ENCODE measurements at places on chromosomes 11 and 22.

DNA sequence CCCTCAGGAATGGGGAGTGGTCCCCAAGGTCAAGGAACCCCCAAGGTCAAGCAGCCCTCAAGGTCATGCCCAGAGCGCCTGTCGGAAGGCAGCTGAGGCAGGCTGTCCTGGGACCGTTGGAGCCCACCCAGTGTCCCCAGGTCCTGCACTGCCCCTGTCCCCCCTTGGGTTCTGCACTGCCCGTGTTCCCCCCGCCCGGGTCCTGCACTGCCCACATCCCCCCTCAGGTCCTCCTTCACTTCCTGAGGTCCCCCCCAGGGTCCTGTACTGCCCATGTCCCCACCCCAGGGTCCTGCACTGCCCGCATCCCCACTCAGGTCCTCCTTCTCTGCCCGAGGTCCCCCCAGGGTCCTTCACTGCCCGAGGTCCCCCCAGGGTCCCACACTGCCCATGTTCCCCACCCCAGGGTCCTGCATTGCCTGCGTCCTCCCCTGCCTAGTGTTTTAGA lies 1073.0 kb downstream of the BRD1 start:
- no peak for DNase-seq

DNA sequence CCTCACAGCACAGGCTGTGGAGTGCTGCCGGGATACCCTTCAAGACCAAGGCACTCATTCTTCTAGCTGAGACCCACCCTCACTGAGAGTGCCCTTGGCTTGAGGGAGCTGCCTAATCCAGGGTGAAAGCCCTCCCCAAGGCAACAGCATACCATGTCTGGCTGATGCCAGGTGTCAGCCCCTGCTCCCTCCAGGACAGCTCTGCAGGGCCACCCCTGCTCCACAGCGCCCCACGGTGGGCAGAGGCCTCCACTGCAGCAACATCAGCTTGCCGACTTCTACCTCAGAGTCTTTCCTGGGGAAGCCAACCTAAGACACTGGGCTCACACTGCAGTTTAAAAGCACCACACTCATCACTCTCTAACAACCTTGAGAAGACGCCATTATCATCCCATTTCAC lies 29.0 kb downstream of the TTLL1 start:
- no peak for DNase-seq

- no peak for DNase-seq
Observed at GRCh38 chr11:45042560-45042959, 91.9 kb upstream of the TP53I11 start.

GRCh38 chr11:84022201-84022600 lies 736.0 kb upstream of the CCDC90B start:
- DNase-seq: peak; percentile 4

DNA sequence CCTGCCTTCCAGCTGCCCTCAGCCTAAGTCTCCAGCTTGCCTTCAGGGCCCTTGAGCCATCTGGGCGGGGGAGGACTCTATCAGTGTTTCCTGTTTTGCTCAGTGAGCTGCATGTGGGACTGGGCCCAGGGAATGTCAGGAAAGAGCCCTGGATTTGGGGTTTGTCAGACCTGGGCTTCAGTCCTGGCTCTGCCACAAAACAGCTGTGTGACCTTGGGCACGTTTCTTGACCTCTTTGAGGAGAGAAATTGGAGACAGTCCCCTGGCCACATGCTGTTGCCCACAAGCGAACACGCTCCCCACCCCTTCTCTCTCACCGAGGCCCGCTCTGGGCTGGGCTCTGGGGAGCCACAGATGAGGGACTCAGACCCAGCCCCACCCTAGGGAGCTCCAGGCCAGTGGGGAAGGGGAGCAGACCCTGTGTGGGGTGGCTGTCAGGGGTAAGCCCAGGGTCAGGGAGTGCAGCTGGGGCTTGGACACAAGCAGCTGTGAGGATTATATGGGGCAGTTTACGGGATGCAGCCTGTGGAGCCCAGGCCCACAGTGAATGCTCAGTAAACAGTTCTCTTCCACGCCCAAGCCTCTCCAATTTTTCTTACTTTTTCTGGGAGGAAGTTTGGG lies 12.3 kb downstream of the MYO7A start:
- peak; percentile 33 for DNase-seq

- DNase-seq: no peak
Observed at GRCh38 chr22:48741540-48741939, 1086.1 kb downstream of the BRD1 start.

GRCh38 chr11:60589611-60590010 lies 74.4 kb downstream of the MS4A13 start:
- DNase-seq: no peak

DNA sequence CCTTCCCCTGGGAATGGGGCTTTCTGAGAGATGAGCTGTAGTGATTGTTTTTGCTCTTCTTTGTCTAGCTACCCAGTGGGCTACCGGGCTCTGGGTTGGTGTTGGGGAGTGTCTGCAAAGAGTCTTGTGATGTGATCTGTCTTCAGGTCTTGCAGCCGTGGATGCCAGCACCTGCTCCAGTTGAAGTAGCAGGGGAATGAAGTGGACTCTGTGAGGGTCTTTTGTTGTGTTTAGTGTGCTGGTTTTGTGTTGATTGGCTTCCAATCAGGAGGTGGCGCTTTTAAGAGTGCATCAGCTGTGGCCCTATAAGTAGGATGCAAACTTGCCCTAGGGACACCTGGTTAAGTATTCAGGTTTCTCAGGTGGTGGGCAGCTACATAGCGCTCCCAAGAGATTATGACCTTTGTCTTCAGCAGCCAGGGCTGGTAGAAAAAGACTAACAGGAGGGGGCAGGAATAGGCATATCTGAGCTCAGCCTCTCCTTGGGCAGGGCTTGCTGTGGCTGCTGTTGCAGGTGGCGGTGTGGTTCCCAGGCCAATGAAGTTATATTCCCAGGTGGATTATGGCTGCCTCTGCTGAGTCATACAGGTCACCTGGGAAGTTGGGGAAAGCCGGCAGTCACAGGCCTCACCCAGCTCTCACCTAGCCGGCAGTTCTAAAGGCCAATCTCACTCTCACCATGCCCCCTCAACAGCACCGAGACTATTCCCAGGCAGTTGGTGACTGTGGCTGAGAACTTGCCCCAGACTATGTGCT lies 315.7 kb upstream of the C11orf87 start:
- no peak for DNase-seq

DNA sequence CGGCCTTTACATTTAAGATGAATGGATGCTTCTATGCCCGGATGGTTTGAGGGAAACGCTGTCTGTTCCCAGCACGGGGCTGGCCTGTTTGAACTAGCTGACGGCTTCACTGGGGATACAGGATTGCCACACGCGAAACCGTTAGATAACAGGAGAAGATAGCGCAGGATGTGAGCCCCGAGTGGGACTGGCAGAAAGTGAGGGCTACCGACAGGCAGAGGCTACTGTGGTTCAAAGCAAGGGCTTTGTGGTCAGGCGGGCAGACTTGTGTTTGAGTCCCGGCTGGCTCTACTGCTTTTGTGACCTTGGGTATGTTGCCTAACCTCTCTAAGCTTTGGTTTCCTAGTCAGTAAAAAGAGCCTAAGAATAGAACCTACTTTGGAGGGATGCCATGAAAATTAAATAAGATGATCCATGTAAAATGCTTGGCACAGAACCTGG lies 2.8 kb upstream of the OAF start:
- peak; percentile 43 for DNase-seq

GRCh38 chr11:109298865-109299264 lies 123.1 kb upstream of the C11orf87 start:
- no peak for DNase-seq

- DNase-seq: peak; percentile 93
Observed at GRCh38 chr22:45318168-45318557, 8.4 kb downstream of the FAM118A start.

DNA sequence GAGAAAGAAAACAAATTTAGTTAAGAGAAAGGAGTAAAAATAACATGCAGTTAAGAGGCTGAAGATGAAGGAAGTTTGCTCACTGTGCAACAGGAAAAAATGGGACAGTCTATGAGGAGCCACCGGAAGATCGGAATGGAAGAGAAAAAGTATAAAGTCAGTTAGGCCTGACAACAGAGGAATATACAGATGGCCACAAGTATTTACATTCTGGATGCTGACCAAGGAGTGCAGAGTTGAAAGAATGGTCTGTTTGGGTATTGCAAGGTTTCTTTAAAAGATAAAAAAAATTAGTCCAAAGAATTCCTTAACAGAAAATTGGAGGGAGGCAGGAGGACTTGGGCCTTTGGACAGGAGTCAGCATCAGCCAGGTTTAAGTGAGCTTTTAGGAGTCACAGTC lies 37.5 kb downstream of the RBFOX2 start:
- peak; percentile 77 for DNase-seq

GRCh38 chr11:12834166-12834565 lies 159.9 kb downstream of the TEAD1 start:
- DNase-seq: no peak

GRCh38 chr22:16964366-16964765 lies 43.7 kb downstream of the GAB4 start:
- DNase-seq: no peak

DNA sequence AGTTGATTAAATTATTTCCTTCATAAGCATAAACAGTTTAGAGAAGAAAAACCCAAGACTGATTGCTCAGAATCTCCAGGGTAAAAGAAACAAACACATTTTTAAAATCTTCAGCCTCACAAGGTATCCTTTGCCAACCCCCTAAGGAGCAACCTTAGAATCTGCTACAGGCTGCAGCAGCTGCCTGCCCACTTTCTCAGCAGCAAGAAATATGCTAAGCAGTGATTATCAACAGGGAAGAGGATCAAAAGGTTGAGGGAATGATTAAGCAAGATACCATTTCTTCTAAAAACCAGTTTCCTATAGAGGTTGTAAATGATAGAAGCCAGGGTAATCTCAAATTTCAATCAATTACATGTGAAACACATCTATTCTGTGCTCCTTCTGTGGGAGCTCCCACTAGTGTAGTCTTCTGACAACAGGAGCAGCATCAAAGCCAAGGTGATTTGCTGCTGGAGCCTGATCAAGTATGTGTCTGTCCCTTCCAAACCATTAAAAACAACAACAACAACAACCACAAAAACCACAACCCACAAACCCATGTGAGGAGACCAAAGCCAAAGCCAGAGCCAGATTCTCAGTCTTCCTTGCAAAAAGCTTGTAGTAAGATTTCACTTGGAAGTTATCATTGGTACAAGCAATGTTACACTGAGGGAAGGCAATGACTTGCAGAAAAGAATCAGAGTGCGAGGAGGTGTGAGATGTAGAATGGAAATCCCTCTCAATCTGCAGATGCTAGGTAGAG lies 761.2 kb downstream of the DLG2 start:
- DNase-seq: no peak

DNA sequence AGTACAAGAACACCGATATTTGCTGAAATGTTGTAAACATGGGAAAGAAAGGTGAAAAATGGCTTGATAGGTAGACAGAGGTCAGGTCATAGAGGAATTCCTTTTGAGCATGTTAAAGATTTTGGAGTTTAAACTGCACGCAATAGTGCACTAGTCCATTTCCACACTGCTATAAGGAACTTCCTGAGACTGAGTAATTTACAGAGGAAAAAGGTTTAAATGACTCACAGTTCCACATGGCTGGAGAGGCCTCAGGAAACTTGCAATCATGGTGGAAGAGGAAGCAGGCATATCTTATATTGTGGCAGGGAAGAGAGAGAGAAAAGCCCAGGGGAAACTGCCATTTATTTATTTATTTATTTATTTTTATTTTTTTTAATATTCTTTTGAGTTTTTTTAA lies 5.0 kb downstream of the OR10A5 start:
- DNase-seq: no peak

GRCh38 chr22:31496735-31497146 lies 405 bp downstream of the SFI1 start:
- no peak for DNase-seq

DNA sequence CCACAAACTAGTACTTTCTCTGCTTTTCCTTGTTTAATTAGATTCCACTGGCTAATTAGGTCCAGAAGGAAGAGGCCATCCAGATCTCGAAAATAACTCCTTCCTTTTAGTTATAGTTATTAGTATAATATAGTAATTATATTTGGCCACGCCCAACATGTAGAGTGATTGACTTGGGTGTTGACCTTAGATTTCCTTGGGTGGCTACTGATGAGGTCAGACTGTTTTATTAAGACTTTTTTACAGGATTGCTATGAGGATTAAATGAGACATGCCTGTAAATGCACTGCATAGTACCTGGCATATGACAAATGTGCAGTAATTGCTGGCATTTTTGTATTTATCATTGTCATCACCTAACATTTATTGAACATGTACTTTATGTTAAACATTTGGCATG lies 26.9 kb downstream of the STX3 start:
- no peak for DNase-seq

GRCh38 chr11:118656563-118657165 lies 22.8 kb downstream of the TREH start:
- DNase-seq: no peak

- peak; percentile 20 for DNase-seq
Observed at GRCh38 chr11:113376156-113376555, 11.4 kb upstream of the ANKK1 start.

DNA sequence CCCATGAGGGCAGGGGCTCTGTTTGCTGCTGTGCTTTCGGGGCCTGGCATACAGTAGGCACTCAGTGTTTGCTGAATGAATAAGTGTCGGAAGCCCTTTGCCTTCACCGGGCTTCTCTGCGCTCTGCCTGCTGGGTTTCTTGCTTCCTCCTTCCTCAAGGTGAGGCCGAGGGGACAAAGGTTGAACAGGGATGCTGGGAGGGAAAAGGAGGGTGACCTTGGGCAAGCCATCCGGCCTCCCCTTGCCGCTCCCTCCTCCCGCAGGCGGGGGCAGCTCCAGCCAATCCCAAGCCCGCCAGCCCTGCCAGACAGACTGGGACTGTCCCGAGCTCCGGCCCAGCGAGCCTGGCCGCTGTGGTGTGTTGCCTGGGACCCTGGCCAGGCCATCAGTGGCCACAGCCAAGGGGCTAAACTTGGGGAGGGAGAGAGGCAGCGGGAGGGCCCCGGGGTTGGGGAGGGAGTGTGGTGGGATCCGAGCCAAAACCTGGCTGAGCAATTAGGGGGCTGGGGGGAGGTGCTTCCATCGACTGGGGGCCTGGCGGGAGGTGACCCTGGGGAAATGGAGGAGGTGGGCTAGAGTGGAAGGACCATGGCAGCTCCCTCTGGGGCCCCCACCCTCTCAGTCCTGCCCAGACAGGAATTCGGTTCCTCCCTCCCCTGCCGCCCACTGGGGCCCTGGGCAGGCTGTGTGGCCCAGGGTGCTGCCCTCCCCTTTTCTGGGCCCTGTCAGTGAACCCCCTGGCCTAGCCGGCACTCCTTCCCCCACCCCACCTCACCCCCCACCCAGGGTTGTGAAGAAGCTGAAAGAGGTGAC lies 3.4 kb upstream of the RCOR2 start:
- DNase-seq: no peak

DNA sequence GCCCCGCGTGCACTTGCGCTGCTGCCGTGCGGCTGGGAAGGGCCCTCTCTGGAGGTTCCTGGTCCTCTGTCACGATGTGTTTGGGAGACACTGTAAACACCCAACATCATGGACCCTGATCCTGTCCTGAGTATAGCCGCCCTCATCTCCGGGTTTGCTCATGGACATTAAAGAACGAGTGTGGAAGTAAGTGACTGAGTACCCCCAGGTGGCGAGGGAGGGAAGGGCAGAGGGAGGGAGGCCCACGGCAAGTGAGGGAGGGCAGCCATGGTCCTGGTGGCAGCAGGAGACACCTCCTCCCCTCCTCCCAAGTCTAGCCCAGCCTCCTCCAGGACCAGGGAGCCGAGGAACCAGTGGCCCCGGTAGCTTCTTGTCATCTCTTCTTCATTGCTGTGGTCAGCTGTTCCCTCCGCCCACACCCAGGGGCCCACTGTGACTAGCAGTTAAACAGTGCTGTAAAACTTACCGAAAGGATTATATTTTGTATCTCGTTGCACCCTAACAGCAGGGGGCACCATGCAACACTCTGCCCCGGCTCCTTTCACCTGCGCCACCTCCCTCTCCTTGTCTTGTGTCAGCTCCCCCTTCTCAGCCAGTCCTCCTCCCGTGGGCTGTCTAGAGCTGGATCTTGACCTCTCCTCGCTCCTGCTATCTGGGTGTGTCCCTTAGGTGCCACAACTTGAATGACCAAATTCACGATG lies 566.5 kb upstream of the B3GAT1 start:
- no peak for DNase-seq

Data from fibroblast of lung (primary cell).